ENCODE measurements at places on chromosomes 6 and 20.

DNA sequence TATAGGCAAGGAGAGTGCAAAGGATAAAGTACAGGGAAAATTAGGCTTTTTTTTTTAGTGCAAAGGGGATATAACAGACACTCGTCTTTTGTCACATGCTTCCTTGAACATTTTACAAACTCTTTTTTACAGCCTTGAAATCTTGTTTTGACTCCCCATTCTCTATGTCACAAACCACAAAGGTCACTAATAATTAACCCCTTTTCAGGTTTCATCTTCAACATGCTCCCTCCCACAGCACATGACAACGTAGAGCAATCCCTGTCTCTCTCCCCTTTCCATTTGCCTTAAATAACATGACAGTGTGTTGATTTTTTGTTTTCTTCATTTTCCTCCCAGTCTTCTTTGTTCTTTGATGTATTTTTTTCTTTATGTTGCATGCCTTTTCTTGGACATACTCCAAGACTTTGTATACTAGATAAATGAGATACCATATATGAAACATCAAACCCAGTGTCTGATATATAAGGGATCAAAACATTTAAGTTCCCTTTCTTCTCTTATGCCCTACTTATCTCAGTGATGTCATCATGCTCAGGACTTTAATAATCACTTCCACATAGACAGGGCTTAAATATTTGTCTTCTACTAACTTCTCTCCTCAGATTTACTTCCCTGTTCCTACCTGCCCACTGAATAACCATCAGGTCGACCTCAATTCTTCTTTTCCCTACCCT, 378.7 kb upstream of the HSF2 start:
- DNase-seq: peak; percentile 7

DNA sequence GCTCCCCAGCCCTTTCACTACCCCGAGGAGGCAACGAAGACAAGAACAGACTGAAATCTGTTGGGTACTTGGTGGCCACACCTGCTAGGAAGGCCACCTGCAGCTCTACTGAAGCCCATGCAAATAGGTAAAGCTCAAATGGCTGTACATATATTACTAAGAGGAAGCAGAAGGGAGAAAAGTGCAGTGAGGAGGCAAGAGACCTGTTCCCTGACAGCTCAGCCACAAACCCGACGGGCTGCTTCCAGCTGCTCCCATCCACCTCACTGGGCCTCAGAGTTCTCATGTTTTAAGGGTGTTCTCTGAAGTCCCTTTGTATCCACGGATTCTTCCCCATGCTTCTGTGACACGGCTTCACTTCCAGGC, 24.6 kb downstream of the TRAM2 start:
- DNase-seq: no peak

- DNase-seq: no peak
Measured at GRCh38 chr6:38174806-38175495, 355.4 kb downstream of the ZFAND3 start.

DNA sequence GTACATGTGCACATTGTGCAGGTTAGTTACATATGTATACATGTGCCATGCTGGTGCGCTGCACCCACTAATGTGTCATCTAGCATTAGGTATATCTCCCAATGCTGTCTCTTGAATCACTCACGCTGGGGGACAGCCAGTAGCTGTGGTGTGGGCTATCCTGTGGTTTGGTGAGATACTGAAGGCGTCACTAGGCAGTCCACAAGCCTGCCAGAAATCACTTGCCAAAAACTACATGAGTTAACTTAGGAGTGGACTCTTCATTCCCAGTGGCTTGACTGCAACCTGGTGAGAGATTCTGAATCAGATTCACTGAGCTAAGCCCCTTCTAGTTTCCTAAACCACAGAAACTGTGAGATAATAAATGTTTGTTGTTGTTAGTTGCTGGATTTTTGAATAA, 191.3 kb downstream of the TSHZ2 start:
- DNase-seq: no peak

DNA sequence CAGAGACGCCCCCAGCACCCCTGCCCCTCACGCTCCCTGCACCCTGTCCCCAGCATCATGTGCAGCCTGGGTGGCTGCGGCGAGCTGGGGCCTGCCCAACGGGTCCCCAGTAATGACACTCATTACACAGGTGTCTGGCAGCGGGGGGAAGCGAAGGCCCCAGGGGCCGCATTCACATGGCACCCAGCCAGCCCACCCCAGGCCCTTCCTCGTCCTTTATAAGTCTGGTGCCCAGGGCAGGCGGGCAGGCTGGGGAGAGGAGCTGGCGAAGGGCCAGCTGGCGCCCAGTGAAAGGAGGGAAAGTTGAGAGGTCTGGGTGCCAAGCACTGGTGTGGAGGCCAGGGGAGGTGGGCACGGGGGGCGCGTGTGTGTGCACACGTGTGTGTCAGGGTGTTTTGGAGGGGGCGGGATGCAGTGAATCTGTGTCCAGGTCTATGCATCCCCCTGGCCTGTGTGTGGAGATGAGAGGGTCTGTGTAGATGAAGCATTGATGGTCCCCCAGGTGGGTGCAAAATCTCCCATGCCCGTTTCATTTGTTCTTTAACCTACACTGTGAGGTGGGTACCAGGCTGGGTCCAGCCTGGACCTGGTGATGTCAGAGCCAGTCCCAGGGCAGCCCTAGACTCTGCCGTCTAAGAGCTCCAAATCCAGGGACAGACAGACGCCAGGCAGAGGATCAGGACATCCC, 105.3 kb downstream of the CEBPB start:
- DNase-seq: no peak

DNA sequence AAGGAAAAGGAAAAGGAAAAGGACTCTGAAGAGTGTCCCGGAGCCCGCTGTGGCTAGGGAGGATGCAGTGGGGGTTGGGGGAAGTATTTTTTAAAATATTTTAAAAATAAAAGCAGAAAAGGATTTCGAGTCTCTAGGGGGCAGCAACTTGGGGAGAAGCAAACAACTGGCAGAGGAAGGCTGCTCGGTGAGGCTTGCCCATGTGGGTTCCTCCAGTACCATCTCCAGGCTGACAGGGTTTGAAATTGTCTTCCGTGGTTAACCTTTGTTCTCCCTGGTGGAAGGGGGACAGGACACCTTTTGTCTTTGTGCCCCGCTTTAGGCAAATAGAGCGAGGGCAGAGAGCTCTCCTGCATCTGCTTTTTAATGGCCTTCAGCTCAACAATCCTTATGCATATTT, 60.4 kb upstream of the SNX9 start:
- DNase-seq: no peak

GRCh38 chr6:68826501-68826900, 191.4 kb downstream of the ADGRB3 start:
- no peak for DNase-seq

GRCh38 chr6:35906499-35906846, 14.4 kb downstream of the SRPK1 start:
- no peak for DNase-seq

DNA sequence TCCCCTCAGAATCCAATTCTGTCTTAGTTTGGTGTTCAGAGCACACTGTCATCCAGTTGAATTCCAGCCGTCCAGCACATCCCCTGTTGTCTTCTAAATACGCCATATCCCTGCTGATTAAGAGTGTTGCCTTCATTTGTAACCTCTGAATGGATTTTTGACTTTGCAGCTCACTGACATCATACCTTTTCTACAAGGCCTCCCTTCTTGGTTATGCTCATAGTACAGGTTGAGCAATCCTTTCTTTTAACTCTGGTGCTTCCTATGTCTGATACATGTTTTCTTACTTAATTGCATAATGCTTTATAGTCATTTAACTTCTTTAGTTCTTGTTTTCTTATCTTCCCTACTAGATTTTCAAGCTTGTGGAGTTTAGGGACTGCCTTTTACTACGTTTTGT, 36.4 kb downstream of the XRN2 start:
- DNase-seq: no peak

GRCh38 chr20:50844430-50845100, 49.7 kb downstream of the BCAS4 start:
- peak; percentile 85 for DNase-seq

- DNase-seq: no peak
Measured at GRCh38 chr6:85756982-85757381, 114.3 kb upstream of the SYNCRIP start.

DNA sequence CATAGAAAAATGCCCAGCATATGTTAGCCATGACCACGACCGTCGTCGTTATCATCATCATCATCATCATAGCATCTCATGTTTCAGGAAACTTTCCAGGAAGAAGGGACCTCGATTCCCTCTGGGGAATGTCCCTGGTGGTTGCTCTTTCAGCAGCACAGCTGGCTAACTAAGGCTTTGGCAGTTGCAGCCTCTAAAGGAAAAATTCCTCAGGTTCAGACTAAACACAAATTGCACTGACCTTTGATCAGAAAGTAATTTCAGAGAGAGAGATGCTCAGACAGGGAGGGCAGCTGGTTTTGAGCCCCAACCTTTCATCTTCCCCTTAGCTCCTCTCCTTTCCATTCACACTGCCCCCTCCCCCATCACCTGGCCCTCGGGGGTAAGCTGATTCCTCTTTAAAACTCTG, 5.6 kb upstream of the CFB start:
- DNase-seq: no peak

DNA sequence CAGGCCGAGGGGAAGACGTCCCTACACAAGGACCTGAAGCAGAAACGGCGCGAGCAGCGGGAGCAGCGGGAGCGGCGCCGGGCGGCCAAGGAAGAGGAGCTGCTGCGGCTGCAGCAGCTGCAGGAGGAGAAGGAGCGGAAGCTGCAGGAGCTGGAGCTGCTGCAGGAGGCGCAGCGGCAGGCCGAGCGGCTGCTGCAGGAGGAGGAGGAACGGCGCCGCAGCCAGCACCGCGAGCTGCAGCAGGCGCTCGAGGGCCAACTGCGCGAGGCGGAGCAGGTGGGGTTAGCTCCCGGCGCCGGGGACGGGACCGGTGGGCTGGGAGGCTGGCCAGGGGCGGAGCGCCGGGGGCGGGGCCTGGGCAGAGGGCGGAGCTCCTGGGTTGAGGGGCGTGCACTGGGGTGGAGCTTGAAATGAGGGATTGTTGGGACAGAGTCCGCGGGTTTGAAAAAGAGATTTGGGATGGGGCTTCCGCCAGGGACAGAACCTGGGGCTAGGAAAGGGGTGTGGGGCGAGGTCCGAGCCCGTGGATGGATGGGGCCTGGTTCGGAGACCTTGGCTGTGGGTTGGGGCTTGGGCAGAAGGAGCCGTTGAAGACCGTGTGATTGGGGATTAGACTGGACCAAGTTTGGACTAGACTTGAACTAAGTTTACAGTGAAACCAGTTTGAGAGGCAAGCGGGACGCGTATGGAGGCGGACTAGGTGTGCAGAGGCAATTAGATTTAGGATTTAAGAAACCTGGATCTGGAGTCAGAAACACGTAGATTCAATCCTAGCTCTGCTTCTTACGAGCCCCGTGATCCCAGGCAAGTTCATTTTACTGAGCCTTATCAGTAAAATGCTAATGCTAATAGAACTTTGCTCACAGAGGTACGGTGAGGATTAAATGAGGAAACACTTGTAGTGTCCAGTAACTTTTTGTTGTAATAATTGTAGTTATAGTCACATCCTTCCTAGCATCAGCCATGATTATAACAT, 20.9 kb downstream of the DEF6 start:
- DNase-seq: no peak

DNA sequence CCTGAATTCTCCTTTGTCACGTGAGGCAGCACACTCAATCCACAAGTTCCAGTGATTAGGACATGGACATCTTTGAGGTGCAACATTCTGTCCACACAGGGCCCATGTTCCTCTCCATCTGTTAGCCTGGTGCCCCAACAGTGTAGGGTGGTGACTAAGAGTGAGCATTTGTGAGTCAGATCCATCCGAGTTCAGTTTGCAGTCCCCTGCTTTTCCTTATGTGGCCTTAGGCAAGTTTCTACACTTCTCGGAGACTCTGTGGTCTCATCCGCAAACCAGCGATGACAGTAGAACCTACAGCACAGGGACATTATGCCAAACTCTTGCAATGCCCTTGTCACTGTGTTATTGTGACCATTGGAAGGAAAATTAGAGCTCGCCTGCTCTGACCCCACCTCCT, 178.7 kb upstream of the CDH4 start:
- DNase-seq: no peak

- no peak for DNase-seq
Measured at GRCh38 chr6:72857791-72858585, 236.1 kb downstream of the KCNQ5 start.

DNA sequence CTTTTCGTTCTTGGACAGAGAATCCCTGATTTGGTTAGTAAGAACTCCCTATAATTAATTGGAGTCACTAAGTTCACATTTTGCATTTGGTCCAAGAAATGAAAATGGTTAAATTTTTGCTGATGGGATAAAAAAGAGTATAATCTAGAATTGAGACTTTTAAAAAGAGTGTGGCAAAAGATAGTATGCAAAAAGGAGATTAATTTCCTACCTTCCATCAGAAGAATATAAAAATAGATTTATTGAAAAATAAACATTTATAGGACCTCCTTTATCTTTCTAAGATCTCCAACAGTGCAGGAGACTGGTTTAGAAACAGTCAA, 105.5 kb upstream of the EEF1E1 start:
- DNase-seq: no peak

DNA sequence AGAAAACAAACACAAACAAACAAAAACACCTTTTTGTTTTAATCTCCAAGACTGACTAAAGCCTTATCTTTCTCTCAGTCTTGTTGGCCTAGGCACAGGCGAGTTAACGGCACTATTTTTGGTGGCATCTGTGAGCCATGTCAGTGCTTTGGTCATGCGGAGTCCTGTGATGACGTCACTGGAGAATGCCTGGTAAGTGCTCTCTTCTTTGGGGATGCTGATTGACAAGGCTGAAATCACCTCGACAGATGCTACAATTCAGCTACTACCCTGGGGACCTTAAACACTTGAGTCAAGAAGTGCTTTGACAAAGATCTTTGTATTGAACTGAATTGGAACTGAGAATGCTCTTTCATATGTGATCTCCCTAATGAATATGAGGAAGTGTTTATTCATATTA, 384.1 kb downstream of the LAMA2 start:
- no peak for DNase-seq

GRCh38 chr6:73743556-73743955, 47.6 kb downstream of the CD109 start:
- DNase-seq: no peak

DNA sequence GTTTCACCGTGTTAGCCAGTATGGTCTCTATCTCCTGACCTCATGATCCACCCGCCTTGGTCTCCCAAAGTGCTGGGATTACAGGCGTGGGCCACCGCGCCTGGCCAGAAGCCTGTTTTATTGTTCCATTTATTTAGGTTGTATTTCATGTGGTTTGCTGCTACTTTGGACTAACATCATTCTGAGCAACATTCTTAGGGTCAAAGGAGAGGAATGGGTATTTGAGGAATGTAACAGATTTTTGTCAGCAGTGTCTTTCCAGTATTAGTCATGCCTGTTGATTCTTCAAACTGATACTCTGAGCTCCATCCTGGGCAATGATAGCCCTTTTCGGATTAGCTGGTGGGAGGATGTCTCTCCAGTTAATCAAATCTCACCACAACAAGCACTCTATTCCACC, 213.0 kb upstream of the CITED2 start:
- no peak for DNase-seq

GRCh38 chr20:62030834-62031434, 34.7 kb downstream of the TAF4 start:
- peak; percentile 29 for DNase-seq

GRCh38 chr6:11744753-11745152, 33.9 kb downstream of the ADTRP start:
- DNase-seq: no peak

- DNase-seq: no peak
Measured at GRCh38 chr6:147750413-147750812, 241.9 kb downstream of the SAMD5 start.

GRCh38 chr20:47995661-47996060, 210.4 kb upstream of the SULF2 start:
- no peak for DNase-seq

- DNase-seq: no peak
Measured at GRCh38 chr6:28940294-28940857, 16.6 kb upstream of the TRIM27 start.

- DNase-seq: no peak
Measured at GRCh38 chr20:63138855-63139341, 77.0 kb downstream of the YTHDF1 start.
